ENCODE measurements at places on chromosomes 4 and X.

DNA sequence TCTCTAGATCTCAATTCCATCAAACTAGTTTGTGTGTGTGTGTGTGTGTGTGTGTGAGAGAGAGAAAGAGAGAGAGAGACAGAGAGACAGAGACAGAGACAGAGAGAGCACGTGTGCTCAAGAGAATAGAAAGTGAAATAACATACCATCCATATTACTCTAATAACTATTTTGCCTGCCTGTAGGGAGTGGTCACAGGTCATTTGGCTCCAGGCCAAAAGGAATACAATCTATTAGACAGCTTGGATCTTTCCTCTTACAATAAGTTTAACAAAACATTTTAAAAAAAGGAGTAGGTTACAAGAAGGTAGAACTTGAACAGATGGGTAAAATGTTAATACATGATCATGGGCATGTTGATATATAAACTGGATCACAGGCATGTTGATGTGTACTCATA is 76.2 kb downstream of the COL4A6 start:
- no peak for DNase-seq

GRCh38 chr4:145301386-145302080 is 121.1 kb upstream of the OTUD4 start:
- no peak for DNase-seq

DNA sequence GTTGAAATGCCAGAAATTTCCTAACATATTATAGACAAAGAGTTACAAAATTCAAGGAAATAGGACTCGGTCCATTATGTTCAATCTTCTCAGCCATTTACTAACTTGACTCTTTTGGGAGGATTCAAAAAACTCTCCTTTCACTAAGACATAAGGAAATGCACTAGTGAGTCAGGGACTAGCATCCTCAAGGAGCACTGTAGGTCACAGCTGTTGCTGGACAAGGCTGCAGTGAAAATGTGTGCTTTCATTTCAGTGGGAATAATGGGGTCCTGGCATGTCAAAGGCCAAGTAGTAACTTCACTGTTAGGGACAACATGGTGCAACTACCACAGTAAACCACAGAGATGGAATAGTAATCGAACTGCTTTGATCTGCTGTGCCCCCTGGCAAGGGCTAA is 56.9 kb upstream of the ABCG2 start:
- no peak for DNase-seq

GRCh38 chr4:22877486-22878052 is 184.8 kb downstream of the GBA3 start:
- no peak for DNase-seq

DNA sequence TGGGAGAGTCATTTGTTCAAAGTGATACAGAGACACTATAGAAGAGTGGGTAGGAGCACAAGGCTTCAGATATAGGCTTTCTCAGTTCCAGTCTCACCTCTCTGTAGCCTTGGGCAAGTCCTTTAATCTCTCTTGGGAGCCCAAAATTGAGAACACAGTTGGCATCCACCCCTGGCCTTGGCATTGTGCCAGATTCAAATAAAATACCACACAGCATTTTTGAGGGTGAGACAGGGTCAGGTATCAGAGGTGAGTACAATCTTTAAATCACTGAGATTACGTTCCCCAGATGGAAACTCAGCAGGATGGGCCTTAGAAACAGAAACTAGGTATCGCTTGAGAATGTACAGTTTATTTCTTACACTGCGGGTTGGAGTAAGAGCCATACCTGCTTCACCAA is 25.2 kb upstream of the SMIM10L2A start:
- no peak for DNase-seq

DNA sequence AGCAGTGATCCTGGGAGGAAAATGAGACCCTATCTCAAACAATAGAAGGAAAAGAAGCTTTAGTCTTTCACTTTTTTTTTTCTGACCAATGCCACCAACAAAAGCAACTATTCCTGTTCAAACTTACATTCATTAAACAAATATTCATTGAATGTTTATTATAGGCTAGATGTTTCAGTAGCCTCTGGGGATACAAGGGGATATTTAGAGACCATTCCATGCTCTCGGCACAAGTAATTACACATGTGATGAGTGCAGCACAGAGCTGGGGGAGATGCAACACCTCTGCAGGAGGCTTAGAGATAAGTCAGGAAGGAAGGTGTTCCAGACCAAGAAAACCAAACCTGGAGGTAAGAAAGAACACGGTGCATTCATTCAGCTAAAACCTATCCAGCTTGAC is 68.3 kb downstream of the PALLD start:
- DNase-seq, result no peak

DNA sequence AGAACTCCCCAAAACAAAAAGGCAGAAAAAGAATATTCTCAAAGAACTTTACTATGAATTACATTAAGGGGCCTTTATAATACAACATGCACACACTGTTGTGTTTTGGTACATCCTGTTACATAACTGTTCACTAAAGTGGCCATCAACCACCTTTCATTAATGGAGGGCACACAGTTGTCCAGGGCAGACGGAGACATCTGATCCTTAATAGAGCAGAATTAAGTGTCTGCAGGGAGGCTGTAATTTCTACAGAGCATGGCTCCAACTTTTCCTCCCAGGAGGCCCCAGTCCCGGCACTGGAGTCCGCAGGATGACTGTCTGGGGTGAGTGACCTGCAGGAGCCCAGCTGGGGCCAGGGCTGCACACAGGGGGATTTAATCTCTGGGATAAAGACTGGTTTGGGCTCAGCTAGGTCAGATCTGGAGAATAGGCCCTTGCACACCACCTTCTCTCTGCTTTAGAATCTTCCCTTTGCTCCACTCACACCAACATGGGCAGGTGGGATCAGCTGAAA is 233.4 kb downstream of the MAML3 start:
- no peak for DNase-seq

DNA sequence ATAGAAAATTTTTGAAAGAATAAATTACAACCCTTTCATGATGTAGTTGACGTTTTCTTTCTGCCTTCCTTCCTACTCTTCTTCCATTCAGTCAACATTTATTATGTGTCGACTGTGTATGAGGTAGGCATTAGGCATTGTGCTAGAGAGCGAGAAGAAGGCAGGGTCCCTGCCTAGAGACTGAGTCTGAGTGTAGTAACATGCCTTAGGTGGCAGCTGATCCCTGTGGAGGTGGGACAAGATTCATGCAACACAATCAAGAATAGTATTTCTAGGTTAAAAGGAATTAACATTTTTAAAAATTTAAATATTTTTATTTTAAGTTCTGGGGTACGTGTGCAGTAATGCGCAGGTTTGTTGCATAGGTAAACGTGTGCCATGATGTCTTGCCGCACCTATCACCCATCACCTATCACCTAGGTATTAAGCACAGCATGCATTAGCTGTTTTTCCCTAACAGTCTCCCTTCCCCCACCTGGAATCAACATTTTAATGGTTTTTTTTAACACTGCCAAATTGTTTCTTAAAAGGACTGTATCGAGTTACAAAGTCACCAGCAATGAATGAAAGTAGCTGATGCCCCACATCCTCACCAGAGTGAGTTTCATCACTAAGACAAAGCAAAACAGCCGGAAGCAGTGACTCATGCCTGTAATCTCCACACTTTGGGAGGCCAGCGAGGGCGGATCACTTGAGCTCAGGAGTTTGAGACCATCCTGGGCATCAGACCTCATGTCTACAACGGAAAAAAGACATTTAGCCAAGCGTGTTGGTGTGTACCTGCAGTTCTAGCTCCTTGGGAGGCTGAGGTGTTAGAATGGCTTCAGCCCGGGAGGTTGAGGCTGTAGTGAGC is 84.0 kb downstream of the WWC2 start:
- DNase-seq, result no peak

GRCh38 chr4:77145842-77146185 is 11.2 kb upstream of the CCNG2 start:
- no peak for DNase-seq

DNA sequence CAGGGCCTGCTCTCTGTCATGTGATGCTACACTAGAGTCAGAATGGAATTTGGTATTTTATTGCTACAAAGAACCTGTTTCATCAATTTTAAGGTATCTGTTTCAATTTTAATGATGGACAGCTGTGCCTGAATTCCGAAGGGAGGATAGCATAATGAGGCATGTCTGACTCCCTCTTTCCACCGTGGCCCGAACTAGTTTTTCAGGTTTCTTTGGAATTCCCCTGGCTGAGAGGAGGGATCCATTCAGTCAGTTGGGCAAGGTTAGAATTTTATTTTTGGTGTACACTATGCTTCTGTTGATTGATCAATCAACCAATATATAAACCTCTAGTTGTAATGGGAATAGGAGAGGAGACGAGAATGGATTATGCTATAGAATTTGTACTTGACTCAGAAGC is 761.8 kb downstream of the FAM133A start:
- DNase-seq, result no peak

DNA sequence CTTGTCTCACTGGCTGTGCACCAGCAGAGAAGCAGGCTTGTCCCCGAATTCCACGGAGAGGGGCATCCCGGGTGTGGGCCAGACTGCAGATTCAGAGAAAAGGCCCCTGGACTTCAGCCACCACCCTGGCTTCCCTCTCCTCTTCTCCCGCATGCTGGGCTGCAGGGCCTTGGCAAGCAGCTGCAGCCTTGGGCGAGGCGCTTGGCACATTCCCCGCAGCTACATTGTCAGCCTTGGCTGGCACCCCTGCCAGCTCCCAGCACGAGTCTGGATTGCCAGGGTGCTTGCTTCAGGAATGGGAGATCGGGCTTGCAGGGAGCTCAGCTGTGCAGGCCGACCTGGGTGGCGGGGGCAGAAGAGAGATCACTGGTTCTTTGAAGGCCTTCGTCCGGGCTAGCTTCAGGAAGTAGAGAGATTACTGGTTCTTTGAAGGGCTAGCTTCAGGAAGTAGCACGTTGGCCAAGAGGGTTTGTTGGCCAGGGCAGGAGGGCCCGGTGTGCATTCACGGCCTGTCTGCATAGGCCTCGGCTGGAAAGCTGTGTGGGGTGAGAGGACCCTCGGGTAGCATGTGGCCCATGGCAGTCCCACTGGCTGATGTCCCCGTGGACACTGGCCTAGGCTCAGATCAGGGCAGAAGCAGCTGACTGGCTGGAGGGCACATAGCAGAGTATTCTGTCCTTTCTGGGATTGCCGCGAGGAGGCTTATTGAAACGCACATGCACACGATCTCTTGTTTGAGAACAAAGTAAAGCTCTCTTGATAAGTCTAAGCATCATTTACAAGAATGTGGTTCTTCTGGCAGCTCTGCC is 2.7 kb downstream of the ABCD1 start:
- no peak for DNase-seq

GRCh38 chrX:120310861-120311726 is at the start of gene TMEM255A:
TSS of gene TMEM255A (minus strand) at chrX:120311461. CDS start at chrX:120311309, 152 bp downstream.
- DNase-seq, result no peak

DNA sequence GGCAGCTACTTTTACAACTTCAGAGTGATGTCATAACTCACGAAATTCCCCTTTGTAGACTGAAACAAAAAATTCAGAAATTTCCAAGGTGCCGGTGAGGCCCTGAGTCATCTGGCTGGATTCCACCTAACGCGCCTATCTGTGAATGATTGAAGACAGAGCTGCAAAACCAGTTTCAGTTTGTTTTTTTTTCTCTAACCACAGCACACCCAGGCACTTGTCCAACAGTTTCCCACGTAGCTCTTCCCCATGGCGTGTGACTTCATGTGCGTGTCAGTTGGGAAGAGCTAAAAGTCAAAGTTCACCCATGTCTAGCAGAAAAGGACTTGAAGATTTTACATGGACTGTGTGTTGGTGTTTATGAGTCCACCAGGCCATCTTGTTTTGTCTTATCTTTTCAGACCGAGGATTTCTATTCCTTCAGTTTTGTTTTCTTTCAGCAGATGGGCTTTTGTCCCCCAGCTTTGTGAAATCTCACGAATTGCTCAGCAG is 16.4 kb downstream of the TCEANC start:
- DNase-seq, result peak; percentile 74

GRCh38 chr4:145043306-145043705 is 54.7 kb downstream of the ANAPC10 start:
- no peak for DNase-seq

DNA sequence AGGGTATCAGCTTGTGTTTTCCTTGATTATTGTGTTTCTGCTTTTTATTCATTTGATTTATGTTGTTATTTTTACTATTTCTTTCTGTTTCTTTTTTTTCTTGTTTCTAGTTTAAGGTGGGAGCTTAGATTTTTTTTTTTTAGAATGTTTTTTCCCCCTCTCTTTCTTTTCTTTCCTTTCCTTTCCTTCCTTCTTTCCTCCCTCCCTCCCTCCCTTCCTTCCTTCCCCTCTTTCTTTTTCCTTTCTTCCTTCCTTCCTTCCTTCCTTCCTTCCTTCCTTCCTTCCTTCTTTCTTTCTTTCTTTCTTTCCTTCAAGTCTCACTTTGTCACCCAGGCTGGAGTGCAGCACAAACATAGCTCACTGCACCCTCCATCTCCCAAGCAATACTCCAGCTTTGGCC is 31.4 kb upstream of the PRDM8 start:
- no peak for DNase-seq

- DNase-seq, result no peak
These were observed 21.4 kb upstream of the ANXA10 start for GRCh38 chr4:168070903-168071302.

GRCh38 chrX:3176439-3176820 is 135.2 kb downstream of the ARSF start:
- no peak for DNase-seq

GRCh38 chrX:120739300-120739699 is 109.4 kb upstream of the C1GALT1C1 start:
- DNase-seq, result no peak

GRCh38 chr4:102612824-102613366 is 111.7 kb downstream of the NFKB1 start:
- no peak for DNase-seq

DNA sequence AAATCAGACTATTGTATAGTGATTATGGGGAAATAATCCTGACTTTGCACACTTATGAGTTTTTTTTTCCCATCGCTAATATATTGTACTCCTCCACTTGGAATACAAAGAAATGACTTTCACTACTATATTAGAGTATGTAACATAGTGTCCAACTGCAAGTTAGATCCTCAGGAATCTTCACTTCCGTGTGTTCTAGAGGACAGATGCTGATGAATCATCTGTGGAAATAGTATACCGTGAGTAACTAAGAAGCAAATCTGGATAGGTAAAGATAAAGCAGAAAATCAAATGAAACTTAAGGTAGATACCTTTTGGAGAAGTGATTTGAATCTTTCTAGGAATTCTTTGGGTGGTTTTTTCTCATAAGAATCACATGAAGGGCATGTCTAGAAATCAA is 8.3 kb downstream of the IL21 start:
- DNase-seq, result no peak

DNA sequence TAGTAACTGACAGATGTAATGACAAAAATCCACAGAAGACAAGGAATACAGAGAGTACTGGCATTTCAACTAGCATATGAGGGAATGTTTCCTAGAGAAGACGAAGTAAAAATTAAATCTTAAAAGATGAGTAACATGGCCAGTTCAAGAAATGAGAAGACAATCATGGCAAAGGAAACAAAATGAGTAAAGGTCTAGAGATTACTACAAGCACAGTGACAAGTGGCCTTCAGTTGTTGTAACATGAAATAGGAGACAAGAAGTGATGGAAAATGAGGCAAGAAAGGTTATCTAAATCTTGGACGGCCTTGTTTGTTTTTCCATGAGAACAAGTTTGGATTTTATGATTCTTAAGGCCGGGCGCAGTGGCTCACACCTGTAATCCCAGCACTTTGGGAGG is 81.0 kb downstream of the PPA2 start:
- DNase-seq, result no peak

- DNase-seq, result no peak
These were observed 79.0 kb downstream of the JAKMIP1 start for GRCh38 chr4:6121276-6121850.

- no peak for DNase-seq
These were observed 25.9 kb upstream of the SFRP2 start for GRCh38 chr4:153814789-153815188.

- no peak for DNase-seq
These were observed 696 bp upstream of the CA5B start for GRCh38 chrX:15737190-15737958.

GRCh38 chr4:183295711-183296110 is 24.4 kb downstream of the CLDN22 start:
- DNase-seq, result no peak

All from hematopoietic multipotent progenitor cell (in vitro differentiated cells).